ENCODE measurements at places on chromosomes 2 and 18.

- no peak for DNase-seq
Observed at GRCh38 chr2:59538398-59538911, 1015.0 kb downstream of the BCL11A start.

DNA sequence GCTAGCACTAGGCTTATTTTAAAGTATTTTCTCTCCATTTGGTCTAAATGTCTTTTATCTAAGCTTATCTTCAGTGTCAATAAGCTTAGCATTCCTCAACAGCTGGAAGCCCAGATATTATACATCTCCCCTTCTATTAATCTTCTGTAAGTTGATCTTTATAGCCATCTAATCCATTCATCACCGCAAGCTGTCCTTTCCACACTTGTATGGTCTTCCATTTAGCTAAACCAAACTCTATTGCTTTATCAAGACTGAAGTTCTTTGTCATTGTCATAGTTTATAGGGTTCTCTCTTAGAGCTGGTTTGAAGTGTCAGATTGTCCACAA lies 101.3 kb upstream of the GPR45 start:
- no peak for DNase-seq

DNA sequence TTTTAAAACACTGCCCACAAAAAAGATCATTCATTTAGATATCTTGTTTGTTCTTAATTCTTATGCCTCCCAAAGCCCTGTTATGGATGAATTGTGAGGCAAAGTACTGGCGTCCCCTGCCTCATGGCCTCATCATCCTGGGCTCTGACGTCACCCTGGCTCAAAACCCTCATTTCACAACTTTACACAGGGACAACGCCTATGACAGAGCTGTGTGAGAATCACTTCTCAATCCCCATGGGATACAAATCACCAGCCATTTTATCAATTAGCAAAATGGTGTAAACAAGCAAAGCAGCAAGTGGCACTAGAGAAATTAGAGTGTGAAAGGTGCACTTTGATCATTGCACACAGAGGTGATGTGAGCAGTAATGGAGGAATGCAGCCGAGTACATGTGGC lies 16.6 kb downstream of the FHOD3 start:
- no peak for DNase-seq

GRCh38 chr2:64637000-64637635 lies 16.6 kb downstream of the SERTAD2 start:
- no peak for DNase-seq

GRCh38 chr2:204971206-204971907 lies 426.1 kb downstream of the PARD3B start:
- DNase-seq, result no peak

DNA sequence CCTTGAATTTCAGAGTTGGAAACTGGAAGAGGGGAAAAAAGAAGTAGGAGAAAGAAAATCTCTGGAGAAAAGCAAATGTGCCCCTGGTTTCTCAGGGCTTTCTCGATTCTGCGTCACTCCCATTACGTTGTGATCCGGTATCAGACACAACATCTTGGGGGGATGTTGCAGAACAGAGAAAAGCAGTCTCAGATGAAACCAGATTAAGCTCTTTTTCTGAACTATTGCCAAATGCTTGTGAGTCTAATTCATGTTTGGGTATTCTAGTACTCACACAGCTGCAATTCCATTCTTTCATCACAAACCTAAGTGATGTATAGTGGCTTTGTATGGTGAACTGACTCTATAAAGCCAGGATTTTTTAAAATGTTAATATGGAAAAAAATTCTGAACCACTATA lies 233.2 kb downstream of the TCF4 start:
- DNase-seq, result no peak

GRCh38 chr18:59733421-59733820 lies 36.2 kb upstream of the CCBE1 start:
- no peak for DNase-seq

- no peak for DNase-seq
Observed at GRCh38 chr2:172208791-172209325, 106.2 kb upstream of the DLX2 start.

- no peak for DNase-seq
Observed at GRCh38 chr2:121849236-121849635, 93.8 kb downstream of the TSN start.

DNA sequence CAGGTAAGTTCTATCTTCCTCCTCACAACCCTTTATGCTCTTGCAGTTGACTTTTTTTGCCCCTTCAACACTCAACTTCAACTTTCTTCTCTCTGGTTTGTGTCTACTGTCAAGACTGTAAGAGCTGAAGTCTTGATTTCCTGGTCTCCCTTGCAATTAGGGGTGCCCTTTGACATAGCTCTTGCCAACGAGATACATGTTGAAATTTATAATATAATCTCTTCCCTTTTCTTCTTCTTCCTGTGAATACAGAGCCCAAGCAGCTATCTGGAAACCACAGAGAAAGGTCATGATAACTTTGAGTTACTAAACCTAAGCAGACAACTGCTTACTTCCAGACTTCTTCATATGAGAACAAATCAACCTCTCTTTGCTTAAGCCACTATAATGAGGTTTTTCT lies 163.5 kb downstream of the MC4R start:
- no peak for DNase-seq

GRCh38 chr2:179646862-179647587 lies 214.4 kb downstream of the ZNF385B start:
- no peak for DNase-seq

DNA sequence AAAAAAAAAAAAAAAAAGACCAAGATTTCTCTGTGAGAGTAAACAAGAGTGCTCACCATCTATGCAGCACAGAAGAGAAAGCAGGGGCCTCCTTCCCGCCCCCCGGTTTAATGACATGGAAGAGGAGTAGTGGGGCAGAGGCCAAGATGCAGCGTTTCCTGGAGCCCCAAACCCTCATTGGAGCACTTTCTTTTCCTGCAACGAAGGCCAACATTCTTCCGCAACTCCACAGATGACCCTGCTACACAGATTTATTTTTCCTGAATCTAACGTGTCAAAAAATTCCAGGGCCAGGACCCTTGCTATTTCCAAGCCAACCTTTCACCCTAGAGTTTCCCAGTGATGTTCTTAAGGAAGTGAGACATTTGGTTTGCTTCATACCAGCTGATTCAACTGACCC lies 189.6 kb downstream of the MIB1 start:
- no peak for DNase-seq

DNA sequence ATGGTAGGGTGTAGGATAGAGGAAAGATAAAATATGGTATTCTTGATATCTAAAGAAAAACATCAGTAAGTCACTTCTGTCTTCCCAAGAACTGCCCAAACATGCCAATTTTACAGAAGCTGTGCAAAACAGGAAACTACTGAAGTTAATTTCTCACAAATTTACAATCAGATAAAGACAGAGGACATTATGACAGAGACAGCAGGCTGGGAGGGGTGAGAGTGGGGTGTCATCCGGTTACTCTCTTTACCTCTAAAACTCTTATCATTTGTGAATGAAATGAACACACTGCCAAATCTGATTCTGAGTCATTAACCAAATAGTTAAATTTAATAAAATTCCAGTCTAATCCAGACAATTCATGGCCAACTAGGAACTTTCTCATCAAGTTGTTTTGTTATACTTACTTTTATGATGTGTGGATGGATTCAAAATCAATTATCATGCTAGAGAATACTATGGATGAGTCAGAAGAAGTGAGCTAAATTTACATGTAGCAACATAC lies 323.2 kb upstream of the MEX3C start:
- DNase-seq, result no peak

- no peak for DNase-seq
Observed at GRCh38 chr2:53636596-53636995, 131.0 kb upstream of the CHAC2 start.

GRCh38 chr2:38178556-38179419 lies 102.8 kb upstream of the CYP1B1 start:
- no peak for DNase-seq

DNA sequence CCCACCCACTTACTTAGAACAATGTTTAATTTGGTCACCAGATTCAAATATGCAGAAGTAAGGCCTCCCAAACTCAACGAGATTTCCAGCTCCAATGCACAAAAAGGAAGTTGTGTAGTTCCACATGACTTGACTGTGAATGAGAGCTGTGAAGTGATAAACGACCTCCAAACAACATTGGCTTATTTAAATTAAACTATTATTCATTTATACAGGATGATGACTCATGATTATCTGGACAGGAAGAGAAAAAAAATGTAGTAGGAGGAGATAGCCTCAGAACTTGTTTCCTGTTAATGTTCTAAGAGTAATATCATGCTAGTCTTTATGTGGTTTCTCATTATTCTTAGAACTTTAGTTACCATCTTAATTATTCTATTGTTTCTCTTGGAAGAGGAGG lies 237.3 kb downstream of the C1D start:
- no peak for DNase-seq

DNA sequence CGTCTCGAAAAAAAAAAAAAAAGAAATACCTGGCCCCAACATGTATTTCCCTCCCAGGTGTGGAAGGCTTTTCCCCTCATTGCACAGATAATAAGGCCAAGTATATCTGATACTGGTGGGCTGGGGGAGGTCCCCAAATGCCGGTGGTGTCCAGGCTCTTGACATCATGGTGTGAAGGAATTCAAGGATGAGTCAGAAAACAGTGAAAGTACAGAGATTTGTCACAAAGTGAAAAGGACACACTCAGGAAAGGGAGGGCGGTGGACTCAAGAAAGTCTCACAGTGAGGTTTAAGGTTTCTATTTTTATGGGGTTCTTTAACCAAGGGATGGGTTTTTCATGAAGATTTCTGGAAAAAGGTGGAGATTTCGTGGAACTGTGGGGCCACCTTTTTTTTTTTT lies 37.8 kb upstream of the FZD5 start:
- DNase-seq, result no peak

GRCh38 chr2:33583194-33583938 lies 15.7 kb downstream of the FAM98A start:
- no peak for DNase-seq

GRCh38 chr2:3490191-3491170 lies 28.9 kb downstream of the ADI1 start:
- DNase-seq, result no peak

DNA sequence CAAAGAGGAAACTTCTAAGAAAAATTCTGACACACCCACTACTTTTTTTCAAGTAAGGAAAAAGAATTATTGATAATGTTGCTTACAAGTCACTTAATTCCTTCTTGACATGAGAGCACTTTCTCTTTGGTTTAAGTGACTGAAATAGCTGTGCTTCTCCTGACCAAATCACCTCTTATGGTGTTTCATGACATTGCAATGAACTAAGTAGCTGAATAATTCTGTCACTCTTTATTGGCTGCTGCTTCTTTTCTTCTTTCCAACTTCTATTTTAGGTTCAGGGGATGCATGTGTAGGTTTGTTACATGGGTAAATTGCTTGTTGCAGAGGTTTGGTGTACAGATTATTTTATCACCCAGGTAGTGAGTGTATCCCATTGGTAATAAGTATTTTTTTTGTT lies 447.6 kb upstream of the NETO1 start:
- DNase-seq, result no peak

DNA sequence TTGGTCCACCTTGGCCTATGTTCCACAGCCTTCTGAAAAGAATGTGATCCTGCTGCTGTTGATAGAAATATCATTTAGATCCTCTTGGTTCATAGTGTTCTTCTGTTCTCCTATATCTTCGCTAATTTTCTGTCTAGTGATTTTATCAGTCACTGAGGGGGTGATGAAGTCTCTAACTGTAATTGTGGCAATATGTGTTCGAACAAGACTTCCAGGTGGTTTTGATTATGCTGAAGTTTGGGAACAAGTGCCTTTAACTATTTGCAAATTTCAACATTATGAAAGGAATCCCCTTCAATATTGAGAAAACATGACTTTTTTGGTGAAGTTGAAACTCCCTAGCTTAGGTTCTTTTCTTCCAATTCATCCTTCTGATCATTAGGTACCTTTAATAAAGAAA lies 140.4 kb downstream of the MTX2 start:
- DNase-seq, result no peak

GRCh38 chr2:30105556-30105955 lies 41.3 kb upstream of the YPEL5 start:
- no peak for DNase-seq

DNA sequence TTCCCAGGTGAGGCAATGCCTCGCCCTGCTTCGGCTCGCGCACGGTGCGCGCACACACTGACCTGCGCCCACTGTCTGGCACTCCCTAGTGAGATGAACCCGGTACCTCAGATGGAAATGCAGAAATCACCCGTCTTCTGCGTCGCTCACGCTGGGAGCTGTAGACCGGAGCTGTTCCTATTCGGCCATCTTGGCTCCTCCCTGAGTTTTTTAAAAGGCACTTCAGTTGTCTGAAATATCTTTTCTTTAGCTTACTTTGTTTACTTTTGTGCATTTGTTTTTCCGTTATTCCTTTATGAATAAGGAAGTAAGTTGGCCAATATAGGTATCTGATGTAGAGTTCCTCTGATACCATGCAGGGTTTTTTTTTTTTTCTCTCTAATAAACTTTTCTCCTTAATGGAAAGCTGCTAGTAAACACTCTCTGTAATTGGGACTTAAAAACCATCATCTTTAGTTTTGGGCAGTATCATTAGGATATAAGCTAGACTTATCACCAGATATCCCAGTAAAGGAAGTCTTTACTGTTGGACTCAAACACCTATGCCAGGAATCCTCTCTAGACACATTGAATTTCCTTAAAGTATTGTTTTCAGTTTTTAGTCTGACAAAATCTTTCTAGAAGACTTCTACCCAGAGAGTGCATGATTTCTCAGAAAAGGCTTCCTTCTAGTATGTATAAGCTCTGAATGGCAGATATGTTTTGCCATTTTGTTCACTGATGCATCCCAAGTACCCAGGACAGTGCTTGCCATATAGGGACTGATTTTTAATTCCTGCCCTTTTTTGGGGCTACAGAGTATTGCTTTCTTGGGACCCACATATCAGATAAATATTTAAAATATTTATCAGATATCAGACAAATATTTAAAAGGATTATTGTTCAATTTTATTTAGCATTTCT lies 35.8 kb upstream of the DYSF start:
- DNase-seq, result no peak

DNA sequence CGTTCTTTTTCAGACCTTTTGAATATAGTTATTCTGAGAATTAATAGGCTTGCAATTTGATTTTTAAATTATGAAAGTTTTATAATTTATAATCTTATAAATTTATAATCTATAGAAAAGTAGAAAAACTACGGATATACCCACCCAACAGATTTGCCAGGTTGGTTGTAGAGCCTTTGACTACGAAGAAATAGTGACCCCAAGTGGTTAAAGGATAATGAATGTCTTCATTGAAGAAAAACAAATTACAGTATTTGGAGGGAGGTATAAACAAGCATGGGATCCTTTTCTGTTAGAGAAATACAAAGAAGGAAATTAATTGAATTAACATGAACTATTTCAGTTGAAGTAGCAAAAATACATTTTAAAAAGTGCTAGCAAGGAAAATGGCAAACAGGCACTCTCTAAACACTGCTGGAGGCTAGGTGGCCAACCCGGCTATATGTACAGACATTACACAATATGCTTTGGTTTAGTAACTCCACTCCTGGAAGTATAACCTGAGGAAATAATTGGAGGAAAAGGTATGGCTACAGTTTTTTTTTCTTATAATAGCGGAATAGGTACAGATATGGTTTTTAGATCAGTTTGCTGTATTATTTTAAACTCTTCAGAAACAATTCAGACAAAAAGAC lies 110.9 kb downstream of the MIB1 start:
- no peak for DNase-seq
